Fibroblast of skin of left quadriceps (primary cell): ENCODE measurements at places on chromosomes 7 and 10.

DNA sequence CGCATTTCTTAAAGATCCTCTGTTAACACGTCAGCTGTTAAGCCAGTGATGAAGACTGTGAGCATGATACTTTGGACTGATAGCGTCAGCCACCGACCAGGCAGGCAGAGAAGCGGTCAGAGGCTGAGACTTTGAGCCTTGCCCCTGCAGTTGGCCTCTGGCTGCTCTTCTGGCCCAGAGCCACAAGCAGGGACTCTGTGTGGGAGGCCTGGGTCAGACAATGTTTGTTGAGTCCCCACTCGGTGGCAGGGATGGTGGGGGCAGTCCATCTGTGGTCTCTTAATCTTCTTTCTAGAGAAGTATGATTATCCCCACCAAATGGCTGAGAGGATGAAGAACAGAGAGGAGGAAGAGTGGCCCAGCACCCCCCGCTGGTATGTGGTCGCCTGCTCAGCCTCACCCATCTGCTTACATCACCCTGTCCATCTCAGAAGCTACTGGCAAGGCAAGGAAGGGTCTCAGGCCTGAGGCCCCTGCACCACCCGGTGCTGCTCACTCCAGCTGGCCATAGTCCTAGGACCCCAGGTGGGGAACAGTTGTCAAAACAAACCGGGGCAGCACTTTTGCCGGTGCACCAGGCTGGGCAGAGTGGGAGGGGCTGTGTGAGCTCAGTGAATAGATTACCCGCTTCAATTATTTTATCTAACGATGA, 202.9 kb downstream of the GRID1 start:
- no peak for DNase-seq

DNA sequence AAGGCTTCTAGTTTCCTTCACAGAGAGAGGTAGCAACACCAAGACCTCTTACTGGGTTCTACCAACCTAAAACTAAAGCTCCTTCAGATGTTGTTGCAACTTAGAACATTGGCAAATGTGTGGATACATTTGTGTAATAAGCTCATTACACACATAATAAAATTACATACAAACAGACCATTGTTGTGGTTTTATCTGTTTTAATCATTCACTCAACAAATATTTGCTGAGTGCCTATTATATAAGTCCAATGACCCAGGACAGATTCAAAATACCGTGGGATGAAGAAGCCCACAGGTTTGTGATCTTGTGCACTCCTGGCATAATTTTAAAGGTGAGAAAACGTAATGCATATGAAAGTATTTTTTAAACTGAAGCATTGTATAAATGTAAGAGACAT, 160.4 kb upstream of the NPVF start:
- no peak for DNase-seq

GRCh38 chr7:78080241-78080640, 281.7 kb downstream of the PHTF2 start:
- no peak for DNase-seq

- DNase-seq, result no peak
These were observed 171.0 kb downstream of the PPP1R17 start for GRCh38 chr7:31858055-31858454.

DNA sequence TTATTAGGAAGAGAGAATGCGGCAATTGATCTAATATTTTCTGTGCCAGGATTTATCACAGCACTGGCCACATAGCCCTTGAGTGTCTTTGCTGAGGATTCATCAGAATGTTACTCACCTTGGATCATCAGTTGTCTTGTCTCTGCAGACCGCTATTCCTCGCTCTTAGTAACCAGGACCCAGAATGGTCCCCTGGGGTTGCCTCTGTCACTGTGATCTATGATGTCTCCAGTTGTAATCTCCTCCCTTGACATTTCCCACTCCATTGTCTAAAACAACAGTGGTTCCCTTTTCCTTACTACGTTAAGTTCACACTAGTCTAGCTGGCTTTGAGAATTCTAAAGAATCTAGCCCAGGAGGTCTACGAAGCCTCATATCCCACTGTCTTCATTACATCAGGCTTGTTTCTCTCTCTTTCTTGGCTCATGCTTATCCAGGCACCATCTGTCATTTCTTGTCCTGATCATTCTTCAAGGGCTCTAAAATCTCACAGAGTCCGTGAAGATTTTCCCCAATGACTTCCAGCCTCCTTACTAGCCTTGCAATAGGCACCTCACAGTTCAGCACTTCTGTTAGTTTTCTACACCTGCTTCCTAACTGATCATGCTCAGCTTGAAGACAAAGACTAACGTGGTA, 125.8 kb downstream of the CUBN start:
- no peak for DNase-seq

DNA sequence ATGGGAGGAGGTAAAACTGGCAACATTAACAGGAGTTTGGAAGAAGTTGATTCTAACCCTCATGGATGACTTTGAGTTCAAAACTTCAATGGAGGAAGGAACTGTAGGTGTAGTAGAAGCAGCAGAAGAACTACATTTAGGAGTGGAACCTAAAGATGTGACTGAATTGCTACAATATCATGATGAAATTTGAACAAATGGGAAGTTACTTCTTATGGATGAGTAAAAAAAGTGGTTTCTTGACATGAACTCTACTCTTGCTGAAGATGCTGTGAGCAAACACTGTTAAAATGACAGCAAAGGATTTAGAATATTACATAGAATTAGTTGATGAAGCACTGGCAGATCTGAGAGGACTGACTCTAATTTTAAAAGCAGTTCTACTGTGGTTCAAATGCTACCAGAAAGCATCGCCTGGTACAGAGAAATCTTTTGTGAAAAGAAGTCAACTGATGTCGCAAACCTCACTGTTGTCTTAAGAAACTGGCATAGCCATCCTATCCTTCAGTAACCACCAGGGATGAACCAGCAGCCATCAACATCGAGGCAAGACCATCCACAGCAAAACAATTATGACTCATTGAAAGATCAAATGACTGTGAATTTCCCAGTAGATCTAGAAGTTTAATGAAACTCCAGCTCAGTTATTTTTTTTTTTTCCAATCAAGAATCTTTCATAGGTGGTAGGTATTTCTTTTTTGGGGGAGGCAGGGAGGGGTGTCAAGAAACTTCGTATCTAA, 20.8 kb downstream of the BRAF start:
- no peak for DNase-seq

GRCh38 chr7:106177738-106178592, 65.9 kb upstream of the SYPL1 start:
- no peak for DNase-seq

DNA sequence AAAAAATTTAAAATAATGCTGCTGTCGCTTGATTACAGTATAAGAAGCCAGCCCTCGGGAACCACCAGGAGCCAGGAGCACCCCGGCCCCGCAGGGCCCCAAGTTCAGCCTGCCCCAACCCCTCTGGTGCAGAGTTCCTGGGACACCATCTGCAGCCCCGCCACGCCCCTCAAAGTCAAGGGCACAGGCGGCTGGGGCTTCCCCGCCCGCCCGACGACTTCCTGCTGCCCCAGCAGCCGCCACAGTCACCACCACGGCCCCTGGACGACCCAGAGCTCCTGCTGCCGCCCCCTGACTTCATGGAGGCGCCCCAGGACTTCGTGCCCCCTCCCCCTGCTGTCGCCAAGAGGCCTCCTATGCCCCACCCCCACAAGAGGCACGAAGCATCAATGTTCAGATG, 103.6 kb upstream of the PDSS1 start:
- DNase-seq, result no peak

GRCh38 chr7:36279200-36279925, 110.3 kb upstream of the ANLN start:
- no peak for DNase-seq

DNA sequence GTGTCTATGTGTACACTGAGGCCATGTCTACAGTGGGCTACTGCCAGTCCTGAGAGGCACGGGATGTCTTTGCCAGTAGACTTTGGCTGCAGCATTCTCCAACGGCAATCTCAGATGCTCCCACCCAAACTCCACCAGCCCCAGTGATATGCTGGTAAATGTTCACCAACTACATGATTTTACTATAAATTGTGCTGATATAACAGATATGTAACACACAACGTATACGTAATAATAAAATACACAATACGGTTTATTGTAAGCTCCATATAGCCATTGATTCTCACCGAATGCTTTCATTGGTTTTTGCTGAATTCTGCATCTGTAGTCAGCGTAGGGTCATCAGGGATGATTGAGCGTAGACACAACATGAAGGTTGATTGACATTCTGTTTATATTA, 47.3 kb upstream of the C7orf33 start:
- DNase-seq, result no peak

DNA sequence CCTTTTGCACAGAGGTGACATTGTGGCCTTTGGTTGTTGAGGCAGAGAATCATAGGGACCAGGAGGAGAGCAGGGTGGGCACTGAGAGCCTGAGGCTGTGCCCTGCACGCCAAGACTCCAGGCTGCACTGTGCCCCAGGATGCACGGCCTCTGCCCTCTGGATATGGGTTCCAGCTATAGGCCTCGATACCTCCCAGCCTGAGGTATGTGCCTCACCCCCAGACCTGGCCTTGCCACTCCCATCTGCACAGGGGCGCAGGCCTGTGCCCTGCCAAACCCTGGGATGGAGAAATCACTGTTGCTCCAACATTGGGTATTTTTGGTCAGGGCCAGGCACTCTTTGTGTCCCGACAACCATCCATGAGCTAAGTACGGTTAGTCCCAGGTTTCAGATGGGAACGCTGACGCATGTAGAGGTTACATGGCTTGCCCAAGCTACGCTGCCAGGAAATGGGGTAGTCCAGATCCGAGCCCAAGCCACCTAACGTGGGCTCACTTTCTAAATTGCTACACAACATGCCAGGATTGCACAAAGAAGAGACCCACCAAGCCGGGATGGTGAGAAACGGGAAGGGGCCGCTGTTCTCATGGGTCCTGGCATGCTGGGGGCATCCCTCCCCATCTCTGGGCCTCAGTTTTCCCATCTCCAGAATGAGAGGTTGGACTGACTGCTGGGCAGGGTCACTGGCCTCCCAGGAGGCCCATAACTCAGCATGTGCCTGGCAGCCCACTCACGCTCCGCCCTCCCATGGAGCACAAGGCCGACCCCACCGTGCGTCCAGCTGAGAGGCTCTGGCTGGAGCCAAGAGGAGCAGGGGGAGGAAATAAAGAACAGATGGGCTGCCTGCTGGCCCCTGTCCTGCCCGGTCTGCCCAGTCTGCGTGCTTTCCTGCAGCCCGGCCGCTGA, 44.2 kb downstream of the ZCCHC24 start:
- DNase-seq, result no peak

DNA sequence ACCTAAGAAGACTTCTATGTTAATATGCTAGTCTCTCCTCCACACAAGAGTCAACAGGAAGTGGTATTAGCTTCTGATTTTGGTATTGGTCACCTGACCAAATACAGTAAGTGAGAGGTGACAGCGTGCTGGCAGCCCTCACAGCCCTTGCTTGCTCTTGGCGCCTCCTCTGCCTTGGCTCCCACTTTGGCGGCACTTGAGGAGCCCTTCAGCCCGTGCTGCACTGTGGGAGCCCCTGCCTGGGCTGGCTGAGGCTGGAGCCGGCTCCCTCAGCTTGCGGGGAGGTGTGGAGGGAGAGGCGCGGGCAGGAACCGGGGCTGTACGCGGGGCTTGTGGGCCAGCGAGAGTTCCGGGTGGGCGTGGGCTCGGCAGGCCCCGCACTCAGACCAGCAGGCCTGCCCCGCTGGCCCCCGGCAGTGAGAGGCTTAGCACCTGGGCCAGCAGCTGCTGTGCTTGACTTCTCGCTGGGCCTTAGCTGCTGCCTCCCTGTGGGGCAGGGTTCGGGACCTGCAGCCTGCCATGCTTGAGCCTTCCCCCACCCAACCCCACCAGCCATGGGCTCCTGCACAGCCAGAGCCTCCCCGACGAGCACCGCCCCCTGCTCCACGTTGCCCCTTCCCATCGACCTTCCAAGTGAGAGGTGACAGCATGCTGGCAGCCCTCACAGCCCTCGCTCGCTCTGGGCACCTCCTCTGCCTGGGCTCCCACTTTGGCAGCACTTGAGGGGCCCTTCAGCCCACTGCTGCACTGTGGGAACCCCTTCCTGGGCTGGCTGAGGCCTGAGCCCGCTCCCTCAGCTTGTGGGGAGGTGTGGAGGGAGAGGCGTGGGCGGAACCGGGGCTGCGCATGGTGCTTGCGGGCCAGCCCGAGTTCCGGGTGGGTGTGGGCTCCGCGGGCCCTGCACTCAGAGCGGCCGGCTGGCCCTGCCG, 4.2 kb upstream of the ACSL5 start:
- DNase-seq, result no peak

DNA sequence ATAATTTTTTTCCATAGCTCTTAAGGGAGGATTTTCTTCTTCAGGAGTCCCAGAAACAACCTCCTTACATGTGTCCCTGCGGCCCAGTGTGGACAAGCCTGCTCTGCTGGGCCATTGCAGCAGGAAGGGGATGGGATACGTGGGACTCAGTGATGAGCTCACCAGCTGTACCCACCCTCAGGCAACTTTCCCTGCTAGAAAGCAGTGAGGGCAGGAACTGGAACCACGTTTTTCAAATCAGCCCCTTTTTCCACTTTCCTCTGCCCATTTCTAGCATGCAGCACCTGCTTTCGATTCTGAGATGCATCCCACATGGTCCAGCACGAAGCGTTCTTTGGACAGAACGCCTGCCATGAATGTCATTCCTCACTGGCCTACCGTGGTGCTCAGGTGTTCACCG, 232.7 kb downstream of the KLF6 start:
- DNase-seq, result no peak

GRCh38 chr10:28149746-28150145, 150.9 kb upstream of the ODAD2 start:
- no peak for DNase-seq

- no peak for DNase-seq
These were observed 45.5 kb downstream of the NRAP start for GRCh38 chr10:113618338-113618737.

GRCh38 chr7:77337456-77337990, 78.6 kb downstream of the GSAP start:
- DNase-seq, result no peak

GRCh38 chr10:70440296-70441160, 953 bp downstream of the NODAL start:
- no peak for DNase-seq

- DNase-seq, result no peak
These were observed 4.2 kb downstream of the FEZF1 start for GRCh38 chr7:122300211-122300932.

DNA sequence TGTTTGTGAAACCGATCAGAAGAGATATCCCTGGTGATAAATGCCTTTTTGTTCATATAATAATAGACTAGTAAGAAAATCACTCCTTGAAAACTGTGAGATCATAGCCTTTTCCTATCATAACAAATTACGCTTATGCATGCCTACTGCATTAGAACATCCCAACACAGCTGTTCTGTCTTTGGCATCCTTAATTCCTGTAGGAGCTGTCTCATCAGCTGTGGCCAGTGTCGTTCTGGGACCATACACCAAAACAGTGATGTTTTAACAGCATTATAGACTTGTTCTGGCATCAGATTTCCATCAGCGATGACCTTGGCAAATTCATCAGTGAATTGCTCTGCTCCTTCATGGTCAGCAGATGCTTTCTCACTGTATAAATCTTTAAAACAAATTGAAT, 423.6 kb upstream of the LRGUK start:
- DNase-seq, result no peak
